Stimulated activated CD8-positive, alpha-beta memory T cell treated with anti-CD3 and anti-CD28 coated beads, Interleukin-15, amount 100 ng/mL, for 48 hours (primary cell): ENCODE measurements at places on chromosomes 6 and 20.
A peak's percentile ranks its signal among the peaks of the same experiment; 100 is the strongest.

DNA sequence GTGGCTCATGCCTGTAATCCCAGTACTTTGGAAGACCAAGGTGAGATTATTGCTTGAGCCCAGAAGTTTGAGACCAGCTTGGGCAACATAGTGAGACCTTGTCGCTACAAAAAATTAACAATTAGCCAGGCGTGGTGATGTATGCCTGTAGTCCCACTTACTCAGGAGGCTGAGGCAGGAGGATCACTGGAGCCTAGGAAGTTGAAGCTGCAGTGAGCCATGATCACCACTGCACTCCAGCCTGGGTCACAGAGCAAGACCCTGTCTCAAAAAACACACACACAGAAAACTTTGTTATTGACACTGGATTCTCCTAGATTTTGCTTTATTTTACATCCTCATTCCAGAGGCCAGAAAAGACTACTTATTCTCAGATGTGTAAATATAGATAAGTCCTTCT lies 9.5 kb upstream of the REV3L start:
- DNase-seq = no peak

DNA sequence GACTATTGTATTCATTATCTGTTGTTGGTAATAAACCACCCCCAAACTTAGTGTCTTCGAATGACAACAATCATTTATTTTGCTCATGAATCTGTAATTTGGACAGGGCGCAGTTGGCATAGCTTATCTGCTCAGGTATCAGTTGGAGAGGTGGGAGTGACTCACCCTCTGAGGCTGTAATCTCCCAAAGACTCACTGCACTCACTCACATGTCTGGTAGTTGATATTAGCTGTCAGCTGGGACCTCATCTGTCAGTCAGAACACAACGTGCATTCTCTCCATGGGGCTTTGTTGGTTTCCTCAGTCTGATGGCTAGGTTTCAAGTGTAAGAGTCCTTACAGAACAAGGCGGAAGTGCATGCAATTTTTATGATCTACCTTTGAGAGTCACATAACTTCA lies 219.0 kb upstream of the PRND start:
- no peak for DNase-seq

- DNase-seq = no peak
Measured at GRCh38 chr20:3760655-3761348, 6.8 kb downstream of the ADISSP start.

DNA sequence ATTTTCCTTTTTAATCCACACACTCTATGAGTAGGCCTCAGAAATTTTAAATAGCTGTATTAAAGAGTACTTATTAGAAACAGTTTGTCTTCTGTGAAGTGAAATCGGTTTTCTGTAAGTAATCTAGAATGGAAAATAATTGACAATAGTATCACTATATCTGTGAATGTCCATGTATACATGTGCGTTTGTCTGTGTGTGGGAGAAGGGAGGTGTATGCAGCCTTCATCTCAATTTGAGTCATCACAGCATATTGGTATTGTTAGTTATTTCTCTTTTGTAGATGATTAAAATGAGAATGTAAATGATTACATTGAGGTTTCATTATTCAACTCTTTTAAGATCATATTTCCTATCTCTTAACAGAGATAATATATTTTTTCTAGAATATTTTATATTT lies 206.0 kb downstream of the EYS start:
- no peak for DNase-seq

- DNase-seq = no peak
Measured at GRCh38 chr6:143166247-143166695, 105.6 kb downstream of the AIG1 start.

- DNase-seq = no peak
Measured at GRCh38 chr6:2266031-2266795, 20.8 kb upstream of the GMDS start.

DNA sequence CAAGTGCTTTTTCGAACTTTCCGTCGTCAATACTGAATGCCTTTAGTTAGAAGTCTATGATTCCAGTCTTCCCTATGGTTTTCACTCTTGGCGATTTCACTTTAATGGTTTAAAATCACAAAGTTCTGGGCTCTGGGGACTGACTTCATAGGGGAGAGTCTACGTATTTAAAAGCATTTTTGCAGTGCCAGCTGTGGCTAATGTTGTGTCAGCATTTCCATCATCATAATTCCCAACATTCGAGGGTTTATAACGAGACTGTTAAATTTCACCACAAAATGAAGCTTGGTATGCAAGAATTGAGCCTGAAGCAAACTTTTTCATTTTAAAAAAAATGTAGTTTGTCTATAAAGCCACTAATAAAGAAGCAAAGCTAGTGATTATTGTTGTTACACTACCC lies 242.7 kb downstream of the SOX4 start:
- DNase-seq = no peak

GRCh38 chr20:18773566-18773965 lies 40.0 kb upstream of the SCP2D1 start:
- no peak for DNase-seq

- no peak for DNase-seq
Measured at GRCh38 chr6:107360476-107360875, 98.9 kb downstream of the PDSS2 start.

DNA sequence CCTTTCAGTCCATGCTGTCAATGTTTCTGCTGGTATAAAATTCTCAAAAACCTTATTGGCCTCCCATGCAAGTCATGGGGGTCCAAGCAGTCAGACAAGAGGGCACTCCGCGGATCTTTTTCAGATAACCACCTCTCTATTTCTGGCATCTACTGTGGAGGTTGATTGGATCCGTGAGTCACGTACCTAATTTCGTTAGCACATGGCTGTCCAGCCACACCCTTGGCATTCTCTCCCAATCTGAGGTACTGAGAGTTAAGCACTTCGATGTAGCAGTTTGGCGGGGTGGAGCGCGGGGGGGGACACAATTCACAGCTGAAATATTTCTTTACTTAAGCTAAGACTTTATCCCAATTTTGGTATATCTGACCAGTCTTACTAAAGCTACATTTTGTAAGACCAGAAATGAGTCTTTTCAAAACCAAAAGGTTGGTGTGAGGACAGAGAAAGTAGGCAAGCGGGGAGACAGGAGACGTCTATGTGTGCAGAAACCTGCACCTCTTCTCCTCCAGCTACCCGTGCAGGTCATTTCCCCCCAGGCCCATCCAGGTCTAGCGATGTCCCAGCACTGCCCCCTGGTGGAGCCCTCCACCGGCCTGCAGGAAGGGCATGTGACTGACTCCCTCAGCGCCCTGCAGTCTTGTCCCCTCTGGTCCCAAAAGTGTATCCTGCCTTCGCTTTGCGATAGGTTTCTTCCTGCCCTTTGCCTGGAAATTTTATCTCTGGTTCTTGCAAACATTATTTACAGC lies 113.1 kb downstream of the ADAT2 start:
- DNase-seq = peak; percentile 38

DNA sequence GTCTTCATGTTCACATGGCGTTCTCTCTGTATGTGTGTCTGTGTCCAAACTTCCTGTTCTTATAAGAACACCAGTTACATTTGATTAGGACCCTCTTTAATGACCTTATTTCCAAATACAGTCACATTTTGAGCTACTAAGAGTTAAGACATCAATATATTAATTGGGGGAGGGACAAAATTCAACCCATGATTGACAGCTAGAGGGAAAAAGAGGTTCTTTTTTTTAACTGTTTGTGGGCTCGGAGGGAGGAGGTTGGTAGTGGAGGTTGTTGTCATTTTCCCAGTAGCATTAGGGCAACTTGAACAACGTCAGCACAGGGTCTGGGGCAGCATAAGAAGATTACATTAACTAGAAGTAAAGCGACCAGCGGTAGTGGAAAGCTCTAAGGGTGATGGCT lies 2.3 kb upstream of the GMDS start:
- no peak for DNase-seq

DNA sequence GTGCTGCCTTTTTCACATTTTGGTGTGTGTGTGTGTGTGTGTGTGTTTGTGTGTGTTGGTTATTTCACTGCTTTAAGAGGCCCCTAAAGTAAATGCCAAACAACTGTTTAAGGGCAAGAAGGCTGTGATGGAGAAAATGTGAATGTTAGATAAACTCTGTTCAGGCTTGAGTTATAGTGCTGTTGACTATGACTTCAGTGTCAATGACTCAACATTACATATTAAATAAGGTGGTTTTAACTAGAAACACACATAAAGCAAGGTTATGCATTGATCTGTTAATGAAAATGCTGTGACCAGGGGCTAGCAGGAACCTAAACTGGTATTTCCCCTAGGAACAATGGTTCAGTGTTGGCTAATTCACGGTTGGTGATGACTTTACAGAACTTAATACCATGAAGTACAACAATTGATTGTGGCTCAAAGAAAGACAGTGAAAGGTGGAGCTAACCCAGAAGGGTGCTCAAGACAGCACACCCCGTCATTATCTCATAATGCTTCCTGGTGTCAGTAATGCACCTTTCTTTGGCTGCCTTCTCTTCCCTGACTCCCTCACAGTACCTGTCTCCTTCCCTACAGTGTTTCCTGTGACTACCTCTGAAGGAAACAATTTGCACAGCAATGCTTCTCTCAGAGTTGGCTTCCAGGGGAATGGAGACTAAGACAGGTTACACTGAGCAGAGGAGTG lies 116.1 kb downstream of the RIN2 start:
- DNase-seq = no peak

DNA sequence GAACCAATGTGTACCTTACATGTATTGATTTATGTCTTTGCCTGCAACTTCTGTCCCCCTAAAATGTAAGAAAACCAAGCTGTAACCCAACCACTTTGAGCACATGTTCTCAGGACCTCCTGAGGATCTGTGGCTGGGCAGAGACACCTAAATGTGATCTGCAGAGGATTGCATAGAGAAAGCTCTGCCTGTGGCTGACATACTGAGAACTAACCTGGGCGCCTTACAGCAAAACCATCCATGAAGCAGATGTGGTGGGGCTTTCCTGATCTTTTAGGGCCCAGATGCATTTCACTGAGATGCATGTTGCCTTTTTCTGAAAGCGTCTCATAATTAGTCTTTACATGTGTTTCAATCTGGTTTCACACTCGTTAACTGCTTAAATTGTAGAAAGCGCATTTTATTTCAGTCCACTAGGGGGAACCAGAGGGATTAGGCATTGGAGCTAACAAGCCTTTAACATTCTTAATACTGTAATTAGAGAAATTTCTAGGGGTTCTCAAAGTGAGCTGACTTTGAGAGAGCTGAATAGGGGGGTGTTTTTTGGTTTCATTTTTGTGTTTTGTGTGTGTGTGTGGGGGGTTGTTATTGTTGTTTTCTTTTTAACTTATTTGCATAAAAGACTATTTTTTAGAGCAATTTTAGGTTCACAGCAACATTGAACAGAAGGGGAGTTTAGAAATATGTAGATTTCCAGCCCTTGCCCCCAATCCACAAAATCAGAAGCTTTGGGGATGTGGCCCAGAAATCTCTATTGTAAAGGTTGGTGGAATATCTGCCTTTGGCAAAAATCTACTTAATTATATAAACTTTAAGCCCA lies 50.9 kb upstream of the FAM184A start:
- DNase-seq = no peak

GRCh38 chr6:107657755-107658461 lies 166.2 kb downstream of the SCML4 start:
- DNase-seq = peak; percentile 68

GRCh38 chr6:132192631-132193030 lies 208.6 kb downstream of the MOXD1 start:
- no peak for DNase-seq

GRCh38 chr6:140732991-140733390 lies 1358.5 kb upstream of the CITED2 start:
- no peak for DNase-seq

- peak; percentile 5 for DNase-seq
Measured at GRCh38 chr20:36573798-36574365, 485 bp downstream of the TGIF2 start.

DNA sequence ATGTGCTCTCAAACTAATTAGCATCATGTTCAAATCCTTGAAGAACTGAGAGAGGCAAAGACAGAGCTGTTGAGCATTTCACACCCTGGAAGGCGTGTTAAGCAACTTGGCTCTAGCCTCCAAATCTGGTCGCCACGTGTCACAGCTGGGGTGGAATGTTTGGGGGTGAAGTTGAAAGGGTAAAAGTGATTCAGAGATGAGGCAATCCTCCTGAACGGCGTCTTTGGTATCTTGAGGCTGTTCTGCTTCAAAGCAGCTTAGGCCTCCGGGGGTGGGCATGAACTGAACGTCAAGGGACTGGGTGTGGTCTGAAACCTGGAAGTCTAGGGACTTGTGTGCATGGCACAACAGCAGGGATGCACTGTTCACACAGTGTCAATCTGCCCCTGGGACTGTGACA lies 62.3 kb downstream of the TRAM2 start:
- peak; percentile 20 for DNase-seq

DNA sequence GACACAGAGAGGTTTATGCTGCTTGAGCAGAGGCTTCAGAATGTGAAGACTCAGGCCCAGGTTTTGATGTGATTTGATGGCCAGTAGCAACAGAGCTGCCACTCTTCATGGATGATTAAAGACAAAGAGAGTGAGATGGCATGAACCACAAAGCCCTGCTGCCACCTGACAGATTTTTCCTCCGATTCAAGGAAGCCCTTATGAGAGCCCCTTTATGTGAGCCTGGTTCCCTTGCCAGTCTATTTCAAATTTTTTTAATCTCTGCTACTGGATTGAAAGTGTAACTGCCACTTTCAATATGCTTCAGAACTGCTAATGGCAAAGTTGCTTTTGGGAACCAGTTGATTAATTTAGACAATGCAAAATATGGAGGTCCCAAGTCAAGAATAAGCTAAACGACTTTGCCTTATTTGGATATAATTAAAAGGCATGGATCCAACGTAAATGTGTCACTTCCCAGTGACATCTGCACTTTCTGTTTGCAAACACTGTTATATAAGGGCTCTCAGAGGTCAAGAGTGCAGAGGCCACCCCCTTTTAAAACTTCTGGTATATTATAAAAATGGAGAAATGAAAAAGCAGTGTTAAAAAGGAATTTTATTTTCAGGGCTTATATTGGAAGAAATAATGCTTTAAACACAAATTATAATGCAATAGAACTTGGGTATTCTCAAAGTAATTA lies 238.9 kb upstream of the FLRT3 start:
- no peak for DNase-seq

DNA sequence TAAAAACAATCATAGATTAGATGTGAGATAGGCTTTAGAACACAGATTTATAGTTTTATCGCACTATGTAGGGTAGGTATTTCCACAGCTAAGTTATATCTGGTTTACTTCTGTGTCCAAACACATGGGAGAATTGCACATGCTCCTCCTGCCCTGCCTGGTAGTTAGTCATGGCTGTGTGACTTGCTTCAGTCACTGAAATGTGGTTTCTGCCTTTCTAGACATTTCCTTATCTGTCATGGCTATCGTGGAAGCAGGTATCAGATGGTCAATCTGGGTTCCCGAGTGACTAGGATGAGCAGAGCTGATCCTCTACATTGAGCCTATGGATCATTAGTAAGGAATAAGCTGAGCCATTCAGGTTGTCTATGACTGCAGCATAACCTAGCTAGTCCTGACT lies 117.8 kb upstream of the GMDS start:
- DNase-seq = no peak

DNA sequence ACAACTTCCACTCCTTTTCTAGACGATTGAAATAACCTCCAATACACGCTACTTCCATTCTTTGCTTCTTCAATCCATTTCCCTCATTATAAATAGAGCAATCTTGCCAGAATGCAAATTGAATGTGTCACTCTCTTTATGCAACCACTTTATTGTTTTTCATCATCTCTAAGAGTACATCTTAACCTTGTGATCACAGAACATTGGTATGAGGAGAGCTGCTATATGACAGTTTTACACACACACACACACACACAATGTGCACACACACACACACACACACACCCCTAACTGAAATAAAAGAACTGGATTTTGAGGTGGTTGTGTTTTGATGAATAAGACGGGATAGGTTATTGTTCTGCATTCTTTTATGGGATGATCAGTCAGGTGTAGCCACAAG lies 187.0 kb downstream of the HDGFL1 start:
- DNase-seq = no peak
